Activated CD4-positive, alpha-beta T cell treated with anti-CD3 and anti-CD28 coated beads for 4 hours (primary cell): ENCODE measurements at places on chromosomes 4 and X.

DNA sequence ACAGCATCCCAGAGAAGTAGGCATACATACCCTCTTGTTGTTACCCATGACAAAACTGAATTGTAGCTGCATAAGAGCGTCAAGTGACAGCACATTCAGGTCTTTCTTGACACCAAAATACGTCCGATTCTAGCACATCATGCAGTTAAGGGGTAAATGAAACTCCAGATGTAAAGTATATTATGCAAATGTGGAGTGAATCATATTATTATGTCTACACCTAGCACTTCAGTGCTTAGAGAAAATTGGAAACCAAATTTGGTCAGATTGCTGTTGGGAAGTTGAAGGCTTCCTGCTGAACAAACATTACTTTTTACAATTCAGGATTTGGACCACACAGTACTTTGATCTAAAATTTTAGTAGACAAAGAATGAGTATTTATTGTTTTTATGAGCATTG lies 24.2 kb upstream of the LEF1 start:
- no peak for DNase-seq

DNA sequence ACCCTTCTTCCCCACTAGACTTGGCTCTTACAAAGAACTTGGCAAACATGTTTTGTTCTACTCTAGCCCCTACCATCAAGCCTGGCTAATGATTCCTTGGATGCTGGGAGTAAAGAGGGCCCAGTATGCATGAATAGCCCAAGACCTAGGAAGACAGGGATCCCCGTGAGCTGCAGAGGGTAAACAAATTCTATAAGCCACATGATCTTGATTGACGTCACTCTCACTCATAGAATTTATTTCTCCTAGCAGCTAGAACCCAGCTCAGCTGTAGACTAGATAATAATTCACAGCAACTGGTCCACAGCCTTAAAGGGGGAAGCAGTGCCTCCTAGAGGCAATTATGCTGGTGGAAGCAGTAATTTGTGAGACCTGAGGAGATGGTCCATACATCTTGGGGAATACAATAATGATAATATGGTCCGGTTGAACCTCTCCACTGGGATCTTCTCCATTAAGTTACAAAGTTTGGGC lies 16.1 kb upstream of the USO1 start:
- DNase-seq = peak; percentile 39

- DNase-seq = no peak
These were observed 42.3 kb downstream of the IDS start for GRCh38 chrX:149462849-149463248.

GRCh38 chr4:109959195-109959594 lies 46.5 kb downstream of the EGF start:
- DNase-seq = no peak

DNA sequence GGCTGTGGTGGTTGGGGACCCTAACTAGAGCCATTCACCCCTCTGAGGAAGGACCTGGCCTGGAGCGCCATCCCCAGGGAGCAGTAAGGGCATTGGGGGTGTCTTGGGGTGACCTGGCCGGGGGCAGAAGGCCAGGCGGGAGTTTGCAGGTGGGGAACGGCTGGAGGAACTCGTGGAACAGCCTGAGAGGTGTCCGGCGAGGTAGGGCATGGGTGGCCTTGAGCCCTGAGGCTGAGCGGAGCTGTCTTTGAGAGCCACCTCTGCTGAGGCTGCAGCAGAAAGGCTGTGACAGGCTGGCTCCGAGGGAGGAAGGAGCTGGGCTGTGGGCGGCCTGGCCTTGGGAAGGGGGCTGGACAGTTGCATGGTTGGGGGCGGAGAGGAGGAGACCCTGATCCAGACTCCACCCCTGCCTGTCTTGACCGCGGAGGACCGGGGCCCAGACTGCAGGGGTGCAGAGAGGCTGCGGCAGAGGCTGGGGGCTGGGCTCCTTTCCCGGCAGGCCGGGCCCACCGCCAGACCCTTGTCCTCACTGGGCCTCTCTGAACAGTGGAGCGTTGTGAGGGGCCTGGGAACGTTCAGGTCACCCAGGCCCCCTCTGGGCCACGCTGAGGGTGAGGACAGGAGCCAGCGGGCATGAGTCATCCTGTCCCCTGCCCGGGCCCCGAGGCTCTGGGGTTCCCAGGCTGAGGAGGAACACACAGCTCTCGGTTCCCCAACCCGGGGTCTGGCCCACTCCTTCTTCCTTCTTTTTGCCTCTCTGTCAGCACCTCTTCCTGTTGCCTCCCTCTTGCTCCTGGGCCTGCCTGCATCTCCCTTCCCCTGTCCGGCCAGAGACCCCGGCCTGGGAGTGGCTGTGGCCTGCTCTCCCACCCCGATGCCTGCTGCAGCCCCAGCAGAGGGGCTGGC lies 8.1 kb downstream of the SH3BP2 start:
- DNase-seq = no peak

- DNase-seq = no peak
These were observed 1.4 kb downstream of the AR start for GRCh38 chrX:67545036-67545821.

DNA sequence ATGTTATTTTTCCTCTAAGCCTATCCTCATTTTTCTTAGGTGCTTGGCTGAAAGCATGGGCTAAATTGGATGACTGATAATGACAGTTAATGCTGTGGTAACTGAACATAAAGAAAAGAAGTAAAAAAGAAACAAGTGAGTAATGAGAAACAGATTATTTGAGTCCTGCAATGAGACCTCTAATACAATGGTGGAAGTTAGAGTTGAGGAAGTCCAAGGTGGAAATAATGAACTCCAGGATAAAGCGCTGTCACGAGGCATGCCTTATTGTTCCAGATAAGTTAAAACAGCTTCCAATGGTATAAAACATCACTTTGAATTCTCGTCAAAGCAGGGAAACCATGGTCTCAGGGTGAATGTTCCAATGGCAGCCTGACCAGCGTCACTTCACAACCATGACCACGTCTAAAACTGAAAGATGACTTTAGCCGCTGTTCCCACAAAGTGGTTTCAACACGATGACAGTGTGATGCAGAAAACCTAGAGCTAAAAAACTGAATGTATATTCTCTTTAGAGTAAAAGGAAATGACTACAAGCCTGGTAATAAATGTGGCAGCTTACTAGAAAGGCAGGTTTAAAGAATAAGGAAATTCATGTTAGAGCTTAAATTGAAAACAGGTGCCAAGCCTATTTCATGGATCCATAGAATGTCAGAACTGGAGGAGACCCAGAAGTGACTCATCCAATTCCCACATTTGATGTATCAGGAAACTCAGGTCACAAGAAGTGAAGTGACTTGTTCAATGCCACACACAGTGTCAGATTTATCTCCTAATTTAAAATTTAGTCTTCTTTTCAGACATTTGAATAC lies 202.6 kb upstream of the GYPA start:
- DNase-seq = no peak

DNA sequence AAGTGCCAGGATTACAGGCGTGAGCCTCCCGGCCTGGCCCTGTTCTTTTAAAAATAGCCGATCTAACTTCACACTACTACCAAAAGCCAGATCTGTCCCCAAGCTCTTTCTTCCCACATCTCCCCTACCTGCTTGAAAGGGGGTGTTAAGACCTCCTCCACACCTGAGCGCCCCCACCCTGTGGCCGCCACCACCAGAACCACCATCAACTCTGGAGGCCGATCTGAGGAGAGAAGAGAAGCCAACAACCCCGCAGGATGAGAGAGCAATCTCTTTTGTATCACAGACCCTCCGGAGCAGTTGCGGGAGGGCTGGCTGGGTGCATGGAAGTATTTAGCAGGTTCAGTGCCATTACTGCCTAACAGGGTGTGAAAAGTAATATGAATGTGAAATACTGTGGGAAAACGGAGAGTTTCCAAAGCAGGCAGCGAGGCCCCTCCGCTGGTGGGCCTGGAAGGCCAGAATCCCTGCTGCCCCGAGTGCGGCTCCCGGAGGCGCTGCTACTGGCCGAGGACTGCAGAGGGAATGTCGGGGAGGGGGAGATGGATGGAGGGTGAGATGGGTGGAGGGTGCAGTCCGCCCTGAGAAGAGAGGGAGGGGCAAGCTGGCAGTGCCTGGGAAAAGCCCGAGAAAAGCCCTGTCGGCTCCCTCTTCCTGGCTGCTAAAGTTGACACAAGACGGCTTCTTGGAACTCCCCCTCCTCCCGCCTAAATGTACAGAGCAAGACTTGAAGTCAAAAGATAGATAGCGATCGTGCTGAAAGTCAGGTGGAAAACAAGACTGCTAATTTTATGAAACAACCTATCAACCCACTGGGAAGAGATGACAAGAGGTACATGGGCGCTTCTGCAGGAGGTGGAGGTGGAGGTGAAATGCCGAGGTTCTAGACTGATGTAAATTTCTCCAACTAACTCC lies 22.3 kb downstream of the HAND2 start:
- DNase-seq = no peak

DNA sequence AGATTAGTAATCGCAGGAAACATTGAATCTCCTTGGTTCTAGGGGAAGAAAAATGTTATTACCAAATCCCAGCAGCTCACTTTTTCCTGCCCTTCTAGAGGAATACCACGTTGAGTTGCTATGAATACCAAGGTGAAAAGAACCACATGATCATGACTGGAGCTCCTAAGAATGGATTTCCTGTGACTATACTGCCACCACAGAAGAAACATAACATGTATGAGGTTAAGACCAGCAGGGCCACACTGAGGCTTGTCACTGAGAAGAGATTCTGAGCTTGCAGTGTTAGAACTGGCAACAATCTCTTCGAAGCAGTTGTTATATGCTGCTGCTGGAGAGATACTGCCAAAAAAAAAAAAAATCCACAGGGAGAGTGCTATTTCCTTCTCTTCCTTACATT lies 1235.3 kb downstream of the FSTL5 start:
- no peak for DNase-seq

DNA sequence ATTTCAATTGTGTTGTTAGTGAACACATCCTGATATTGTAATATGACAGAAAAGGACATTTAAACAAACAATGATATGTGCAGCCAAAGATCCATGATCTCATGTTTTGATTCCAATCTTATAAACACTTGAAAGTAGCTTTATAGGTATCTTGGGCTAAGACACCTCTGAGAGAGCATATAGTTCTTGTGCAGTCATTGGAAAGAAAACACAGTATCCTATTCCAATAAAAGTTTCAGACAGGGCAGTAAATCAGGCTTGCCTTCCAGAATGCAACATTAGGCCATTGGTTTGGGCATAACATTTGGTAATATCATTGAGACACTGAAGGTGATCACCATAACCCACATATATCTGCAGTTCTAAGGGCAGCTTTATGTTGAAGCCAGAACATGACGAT lies 188.3 kb upstream of the HCCS start:
- DNase-seq = no peak

DNA sequence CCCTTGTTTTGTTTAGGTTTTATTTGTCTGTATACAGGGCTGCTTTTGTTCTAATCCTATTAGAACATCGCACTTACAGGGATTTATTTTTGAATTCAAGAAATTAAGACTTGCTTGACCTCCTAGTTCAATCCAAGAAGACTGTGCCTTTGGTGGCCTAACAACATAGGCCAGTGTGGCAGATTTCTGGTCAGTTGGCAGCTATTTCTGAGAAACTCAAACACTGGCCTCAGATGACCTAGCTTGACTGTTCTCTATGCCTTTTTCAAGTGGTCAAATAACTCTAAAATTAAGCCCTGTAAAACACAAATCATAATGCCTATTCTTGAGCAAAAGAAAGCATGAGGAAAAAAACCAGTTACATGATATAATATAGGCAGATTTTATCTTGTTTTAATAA lies 89.3 kb upstream of the GPR34 start:
- no peak for DNase-seq
